Activated CD4-positive, alpha-beta memory T cell treated with anti-CD3 and anti-CD28 coated beads, Interleukin-2, amount 10 ng/mL, durations not matched to agents 7 days and 5 days (primary cell): ENCODE measurements at places on chromosomes 12 and 14. TPM values are rescaled to one million over a fixed set of nuclear protein-coding genes. Genes with fewer than 3 reads are reported as not detected.

GRCh38 chr12:15193946-15194345 is 27.3 kb downstream of the RERG start:
- H3K27me3 ChIP-seq: peaks cover 11% of the 10 kb centered on the region
- no peak overlapping the region for H3K4me3 ChIP-seq
- H3K36me3 ChIP-seq: no peaks in the 10 kb centered on the region
- H3K27ac ChIP-seq: no peak overlapping the region

DNA sequence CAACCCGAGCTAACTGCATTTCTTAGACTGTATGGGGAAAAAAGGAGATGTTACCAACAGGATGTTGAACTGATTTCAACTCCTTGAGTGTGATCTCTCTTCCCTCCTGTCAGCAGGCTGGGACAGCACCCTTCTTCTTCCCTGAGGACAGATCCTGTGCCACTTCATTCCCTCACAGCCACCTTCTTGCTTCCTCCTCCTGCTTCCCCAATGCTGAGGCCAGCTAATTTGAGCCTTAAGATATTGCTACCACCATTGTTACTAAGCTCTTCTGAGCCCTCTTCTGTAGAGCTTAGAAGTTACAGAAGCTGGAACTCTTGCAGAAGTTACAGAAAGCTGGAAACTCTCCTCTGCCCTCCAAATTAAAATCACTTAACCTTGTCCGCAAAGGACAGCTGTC is 88.8 kb downstream of the SPTSSA start:
- H3K4me1 ChIP-seq: no peaks in the 10 kb centered on the region
- H3K27me3 ChIP-seq: peaks cover 9% of the 10 kb centered on the region
- no peak for DNase-seq
- no peak overlapping the region for H3K4me3 ChIP-seq

ERP27 gene
- 8.5 TPM for total RNA-seq

DNA sequence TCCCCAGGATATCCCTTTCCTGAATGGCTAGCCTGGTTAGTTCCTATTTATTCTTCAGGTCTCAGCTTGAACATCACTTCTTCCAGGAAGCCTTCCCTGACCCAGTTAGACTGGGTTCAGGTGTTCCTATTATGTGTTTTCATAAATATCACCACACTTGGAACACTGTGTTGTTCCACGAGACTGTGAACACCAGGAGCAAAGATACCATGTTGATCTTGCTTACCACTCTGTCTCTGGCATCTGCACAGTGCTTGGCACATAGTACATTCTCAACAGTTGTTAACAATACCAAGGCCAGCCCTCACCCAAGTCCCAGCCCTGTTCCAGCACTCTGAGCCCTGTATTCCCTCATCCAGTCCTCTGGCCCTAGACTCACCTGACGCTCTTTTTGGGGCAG is 13.7 kb upstream of the ZNF385A start:
- no peak overlapping the region for H3K4me3 ChIP-seq
- H3K27me3 ChIP-seq: no peaks in the 10 kb centered on the region
- no peak for DNase-seq
- H3K4me1 ChIP-seq: peaks cover 35% of the 10 kb centered on the region

GRCh38 chr14:100893228-100893601 is 10.3 kb downstream of the RTL1 start:
- no peak overlapping the region for H3K4me3 ChIP-seq
- H3K27me3 ChIP-seq: peaks cover 8% of the 10 kb centered on the region
- H3K4me1 ChIP-seq: no peaks in the 10 kb centered on the region
- no peaks in the 10 kb centered on the region for H3K36me3 ChIP-seq

DNA sequence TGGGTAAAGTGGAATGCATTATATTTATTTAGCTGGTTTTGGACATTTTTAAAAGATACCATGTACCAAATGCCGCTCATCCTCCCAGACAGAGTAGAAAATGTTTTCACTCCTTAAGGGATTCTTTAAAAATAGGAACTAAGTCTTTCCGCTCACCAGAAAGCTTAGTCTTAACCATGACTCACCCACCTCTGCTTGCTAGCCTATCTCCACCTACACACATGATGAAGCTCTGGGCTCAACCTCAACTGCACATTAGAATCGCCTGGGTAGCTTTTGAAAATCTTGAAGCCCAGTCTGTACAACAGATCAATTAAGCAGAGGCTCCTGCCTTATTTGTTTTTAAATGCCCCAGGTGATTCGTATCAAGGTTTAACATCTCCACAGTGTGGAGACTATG is 260.5 kb downstream of the NEDD1 start:
- no peak for DNase-seq
- H3K27ac ChIP-seq: no peak overlapping the region
- H3K4me3 ChIP-seq: no peak overlapping the region
- H3K4me1 ChIP-seq: no peaks in the 10 kb centered on the region

SLC17A8 gene
- total RNA-seq: not detected

DNA sequence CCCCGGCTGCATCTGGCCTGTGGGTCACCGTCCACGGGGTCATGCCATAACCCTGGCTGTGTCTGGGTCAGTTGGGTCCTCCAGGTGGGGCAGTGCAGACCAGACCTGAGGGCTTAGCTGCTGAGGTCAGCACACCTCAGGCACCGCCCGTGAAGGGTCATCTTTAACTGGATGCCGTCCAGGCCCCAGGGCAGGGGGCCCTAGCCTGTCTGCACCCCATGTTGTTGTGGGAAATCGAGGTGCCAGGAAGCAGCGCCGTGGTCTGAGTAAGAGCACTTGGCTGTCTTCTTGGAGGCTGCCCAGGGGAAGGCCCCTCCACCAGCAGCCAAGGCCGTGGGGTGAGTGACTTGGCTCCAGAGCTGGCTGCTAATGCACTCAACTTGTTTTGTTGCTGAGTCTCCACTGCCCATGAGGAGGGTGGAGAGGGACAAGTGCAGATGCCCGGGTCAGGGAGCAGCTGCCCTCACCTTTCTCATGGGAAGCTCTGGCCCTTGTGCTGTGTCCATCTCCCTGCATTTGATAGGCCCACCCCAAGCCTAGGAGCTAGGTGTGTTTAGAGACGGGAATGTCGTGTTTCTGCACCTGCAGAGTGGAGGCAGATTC is 317.2 kb downstream of the TMEM121 start:
- no peaks in the 10 kb centered on the region for H3K27me3 ChIP-seq
- peak; percentile 9 for DNase-seq
- H3K36me3 ChIP-seq: no peaks in the 10 kb centered on the region
- H3K27ac ChIP-seq: no peak overlapping the region

DNA sequence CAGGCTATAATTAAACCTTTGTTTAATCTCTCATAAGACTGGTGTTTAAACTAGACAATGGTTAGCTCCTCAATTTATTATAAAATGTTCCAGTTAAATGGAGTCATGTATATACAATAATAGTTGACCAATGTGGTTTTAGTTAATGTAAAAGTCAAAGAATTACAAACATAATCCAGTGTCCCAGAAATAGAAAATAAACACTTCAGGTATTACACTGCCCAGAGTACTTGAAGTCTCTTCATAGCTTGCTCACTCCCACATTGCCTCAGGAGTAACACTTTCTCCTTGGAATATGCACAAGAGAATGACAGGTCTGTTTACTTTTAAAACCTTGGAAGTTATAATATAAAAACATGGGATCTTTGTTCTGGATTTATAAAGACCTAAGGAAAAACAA is 60.5 kb downstream of the SLC38A1 start:
- H3K36me3 ChIP-seq: peaks cover 93% of the 10 kb centered on the region
- H3K4me3 ChIP-seq: no peak overlapping the region
- no peaks in the 10 kb centered on the region for H3K27me3 ChIP-seq
- peaks cover 54% of the 10 kb centered on the region for H3K4me1 ChIP-seq

RHEBL1 gene
- 14.8 TPM for total RNA-seq

DNA sequence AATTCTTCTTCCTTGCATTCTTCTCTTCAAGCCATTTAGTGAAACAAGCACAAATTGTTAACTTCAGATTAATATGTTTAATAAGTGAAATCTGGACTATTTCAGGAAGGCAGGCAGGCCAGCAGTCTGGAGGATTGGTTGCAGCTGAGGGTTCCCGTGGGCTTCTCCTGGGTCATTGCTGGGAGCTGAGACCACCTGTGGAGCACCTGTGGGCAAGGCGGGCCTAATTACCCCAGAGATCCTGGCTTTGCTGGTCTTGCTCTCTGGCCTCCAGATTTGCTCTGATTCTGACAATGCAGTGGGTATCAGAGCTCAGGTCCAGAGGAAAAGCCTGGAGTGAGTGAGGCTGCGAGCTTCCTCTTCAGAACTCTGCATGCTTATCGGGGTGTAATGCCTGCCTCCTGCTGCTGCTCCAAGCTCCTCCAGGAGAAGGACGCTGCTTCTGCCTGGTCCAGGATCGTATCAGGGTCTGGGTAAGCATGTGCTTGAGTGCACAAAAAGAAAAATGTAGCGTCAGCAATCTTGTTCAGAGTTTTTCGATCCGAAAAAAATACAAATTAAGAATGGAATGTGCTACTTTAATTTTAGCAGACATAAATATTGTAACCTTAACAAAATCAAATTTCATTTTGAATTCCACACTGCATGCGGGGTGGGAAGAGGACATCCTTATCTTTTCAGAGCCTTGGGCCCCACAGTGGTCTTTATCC is 93.8 kb downstream of the TMEM30B start:
- H3K27ac ChIP-seq: no peak overlapping the region
- peaks cover 35% of the 10 kb centered on the region for H3K4me1 ChIP-seq
- DNase-seq: no peak

DNA sequence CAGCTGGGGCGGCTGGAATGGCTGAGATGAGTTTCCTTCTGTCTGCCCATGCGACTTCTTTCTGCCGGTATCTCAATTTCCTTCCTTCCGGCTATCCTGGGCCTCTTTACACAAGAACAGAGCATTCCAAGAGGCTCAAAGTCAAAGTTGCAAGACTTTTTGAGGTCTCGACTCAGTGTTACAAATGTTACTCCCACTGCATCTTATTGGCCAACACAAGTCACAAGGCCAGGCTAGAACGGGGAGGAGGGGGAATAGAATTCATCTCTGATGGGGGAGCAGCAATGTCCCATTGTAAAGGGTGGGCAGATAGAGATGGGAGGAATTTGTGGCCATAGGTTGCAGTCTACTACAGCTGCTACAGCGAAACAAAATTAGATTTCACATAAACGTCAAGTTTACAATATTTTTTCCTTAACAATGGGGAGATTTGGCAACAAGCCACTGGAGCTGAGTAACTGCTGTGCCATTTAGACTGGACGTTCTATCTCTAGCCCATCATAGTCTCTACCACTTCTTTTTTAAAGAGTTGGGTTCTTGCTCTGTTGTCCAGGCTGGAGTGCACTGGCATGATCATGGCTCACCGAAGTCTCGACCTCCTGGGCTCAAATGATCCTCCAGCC is 9.5 kb upstream of the NYNRIN start:
- no peak overlapping the region for H3K27ac ChIP-seq
- H3K4me1 ChIP-seq: no peaks in the 10 kb centered on the region
- DNase-seq: no peak
- no peaks in the 10 kb centered on the region for H3K36me3 ChIP-seq

DNA sequence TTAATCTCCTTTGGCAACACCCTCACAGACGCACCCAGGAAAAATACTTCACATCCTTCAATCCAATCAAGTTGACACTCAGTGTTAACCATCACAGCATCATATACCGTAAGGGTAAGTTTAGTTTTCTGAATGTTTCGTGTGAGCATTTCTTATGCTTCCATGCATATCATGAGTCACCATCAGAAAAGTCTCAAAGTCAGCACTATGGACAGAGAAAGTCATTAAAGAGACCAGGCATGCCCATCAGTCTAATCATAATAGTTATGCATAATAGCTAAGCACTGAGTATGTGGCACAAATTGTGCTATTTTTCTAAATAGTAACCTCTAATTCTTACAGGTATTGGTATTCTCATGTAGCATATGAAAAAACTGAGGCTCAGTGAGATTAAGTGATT is 158.8 kb upstream of the PRMT8 start:
- no peaks in the 10 kb centered on the region for H3K4me1 ChIP-seq
- DNase-seq: no peak
- no peak overlapping the region for H3K27ac ChIP-seq
- H3K27me3 ChIP-seq: peaks cover 8% of the 10 kb centered on the region

DNA sequence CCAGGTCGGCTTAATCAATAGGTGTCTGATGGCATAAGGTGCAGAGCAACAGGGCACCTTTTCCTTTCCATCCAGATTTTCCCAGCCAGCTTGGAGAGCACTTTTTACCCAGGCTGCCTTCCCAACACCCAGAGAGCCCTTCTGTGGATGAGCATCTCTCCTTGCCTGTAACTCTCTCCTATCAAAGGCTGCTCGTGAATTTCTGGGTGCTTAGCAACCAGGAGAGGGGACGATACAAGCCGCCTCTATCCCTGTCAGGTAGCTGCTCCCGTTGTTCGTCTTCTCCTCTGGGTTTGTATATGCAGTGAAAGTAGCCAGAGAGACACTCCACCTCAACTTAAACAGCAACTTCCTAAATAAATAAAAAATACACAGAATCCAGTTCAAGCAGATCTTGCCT is 124.2 kb downstream of the CACNA1C start:
- no peaks in the 10 kb centered on the region for H3K4me1 ChIP-seq
- H3K27ac ChIP-seq: no peak overlapping the region
- no peaks in the 10 kb centered on the region for H3K36me3 ChIP-seq
- H3K4me3 ChIP-seq: no peak overlapping the region
- H3K27me3 ChIP-seq: peaks cover 3% of the 10 kb centered on the region

SLC38A4 gene
- total RNA-seq: not detected

GRCh38 chr14:80955416-80955941 is at the start of gene TSHR:
TSHR (plus strand) TSS chr14:80955621; CDS start chr14:80955681, 60 bp downstream.
- H3K4me3 ChIP-seq: peak within 1 kb of the TSS; percentile 78
- DNase-seq: no peak
- H3K27me3 ChIP-seq: peaks cover 16% of the 10 kb centered on the region
- peaks cover 57% of the 10 kb centered on the region for H3K4me1 ChIP-seq
- H3K27ac ChIP-seq: peak within 1 kb of the TSS; percentile 37

GRCh38 chr12:89206390-89206789 is 145.9 kb downstream of the DUSP6 start:
- H3K36me3 ChIP-seq: peaks cover 13% of the 10 kb centered on the region
- H3K4me1 ChIP-seq: peaks cover 22% of the 10 kb centered on the region
- no peaks in the 10 kb centered on the region for H3K27me3 ChIP-seq
- no peak overlapping the region for H3K4me3 ChIP-seq
- no peak for DNase-seq
- H3K27ac ChIP-seq: no peak overlapping the region

GRCh38 chr12:4833524-4833923 is 76.2 kb upstream of the KCNA1 start:
- H3K36me3 ChIP-seq: peaks cover 18% of the 10 kb centered on the region
- no peak overlapping the region for H3K4me3 ChIP-seq
- no peak overlapping the region for H3K27ac ChIP-seq
- no peak for DNase-seq
- H3K27me3 ChIP-seq: peaks cover 11% of the 10 kb centered on the region

DNA sequence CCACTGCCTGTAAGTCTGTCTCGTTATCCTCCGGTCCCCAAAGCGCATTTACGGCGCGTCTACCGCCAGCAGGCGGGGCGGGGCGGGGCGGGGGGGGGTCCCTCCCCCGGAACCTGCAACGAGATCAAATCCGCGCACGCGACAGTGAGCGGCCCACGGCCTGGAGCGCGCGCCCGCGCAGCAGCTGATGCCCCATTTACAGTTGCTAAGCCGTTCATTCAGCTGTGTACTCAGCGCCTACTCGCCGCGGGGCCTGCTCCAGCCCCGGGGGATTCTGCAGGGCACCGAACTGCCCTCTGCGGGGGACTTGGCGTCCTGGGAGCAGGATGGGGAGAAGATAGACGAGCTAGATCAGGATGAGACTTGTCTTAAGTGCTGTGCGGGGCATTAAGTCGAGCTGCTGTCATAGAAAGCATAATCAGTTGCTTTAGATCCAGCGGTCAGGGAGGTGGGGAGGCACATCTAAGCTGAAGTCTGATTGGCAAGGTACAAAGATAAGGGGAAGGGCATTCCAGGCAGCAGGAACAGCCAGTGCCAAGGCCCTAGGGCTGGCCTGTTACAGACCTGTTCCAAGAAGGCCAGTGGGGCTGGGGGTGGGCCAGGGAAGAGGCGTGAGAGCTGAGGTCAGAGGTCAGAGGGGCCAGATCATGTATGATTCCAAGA is 1.4 kb upstream of the CCDC85C start:
- peaks cover 5% of the 10 kb centered on the region for H3K27me3 ChIP-seq
- DNase-seq: peak; percentile 85
- no peaks in the 10 kb centered on the region for H3K36me3 ChIP-seq
- H3K4me3 ChIP-seq: peak overlapping the region; percentile 86
